ENCODE measurements at places on chromosomes 5 and 9. TPM values are rescaled to one million over a fixed set of nuclear protein-coding genes. Genes with fewer than 3 reads are reported as not detected.

- H3K27ac ChIP-seq: no peak overlapping the region
- no peak for DNase-seq
- H3K36me3 ChIP-seq: no peaks in the 10 kb centered on the region
- H3K4me3 ChIP-seq: no peak overlapping the region
Observed at GRCh38 chr5:41071975-41072374, 833 bp upstream of the MROH2B start.

DNA sequence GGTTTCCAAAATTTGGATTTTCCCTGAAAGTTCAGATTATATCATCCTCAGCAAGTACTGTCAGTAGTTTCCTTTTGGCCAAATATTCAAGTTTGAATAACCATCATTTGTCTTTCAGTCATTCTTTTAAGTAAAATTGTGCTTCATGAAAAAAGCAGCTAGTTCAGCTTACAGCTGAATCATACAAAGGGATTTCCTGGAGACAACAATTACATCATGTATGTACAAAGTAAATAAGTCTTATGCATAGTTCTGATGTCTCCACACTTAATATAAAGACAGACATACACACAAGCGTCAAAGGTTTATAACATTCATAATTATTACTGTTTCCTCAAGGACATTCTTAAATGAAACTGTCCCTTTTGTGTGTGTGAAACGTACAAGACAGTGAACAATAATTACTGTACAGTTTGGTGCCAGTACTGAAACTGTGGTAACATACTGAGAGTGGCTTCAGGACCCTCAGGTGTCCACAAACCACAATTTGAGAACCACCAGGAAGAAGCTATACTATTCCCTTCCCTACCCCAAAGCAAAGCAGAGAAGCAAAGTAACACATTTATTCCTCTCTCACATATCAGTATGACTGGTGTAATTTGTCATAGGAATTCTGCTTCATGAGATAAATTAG is 746.6 kb downstream of the TAF11L14 start:
- no peak overlapping the region for H3K27ac ChIP-seq
- no peak overlapping the region for H3K4me3 ChIP-seq
- no peak for DNase-seq
- no peaks in the 10 kb centered on the region for H3K27me3 ChIP-seq

- H3K27me3 ChIP-seq: no peaks in the 10 kb centered on the region
- H3K36me3 ChIP-seq: peaks cover 4% of the 10 kb centered on the region
- peaks cover 8% of the 10 kb centered on the region for H3K4me1 ChIP-seq
Observed at GRCh38 chr5:95647886-95648860, 1.6 kb downstream of the RFESD start.

- no peak overlapping the region for H3K27ac ChIP-seq
- no peak overlapping the region for H3K4me3 ChIP-seq
- H3K4me1 ChIP-seq: peaks cover 44% of the 10 kb centered on the region
- H3K36me3 ChIP-seq: no peaks in the 10 kb centered on the region
- H3K27me3 ChIP-seq: no peaks in the 10 kb centered on the region
Observed at GRCh38 chr5:14200312-14200990, 57.3 kb downstream of the TRIO start.

Gene PCDHB13
- 7.8 TPM for total RNA-seq

DNA sequence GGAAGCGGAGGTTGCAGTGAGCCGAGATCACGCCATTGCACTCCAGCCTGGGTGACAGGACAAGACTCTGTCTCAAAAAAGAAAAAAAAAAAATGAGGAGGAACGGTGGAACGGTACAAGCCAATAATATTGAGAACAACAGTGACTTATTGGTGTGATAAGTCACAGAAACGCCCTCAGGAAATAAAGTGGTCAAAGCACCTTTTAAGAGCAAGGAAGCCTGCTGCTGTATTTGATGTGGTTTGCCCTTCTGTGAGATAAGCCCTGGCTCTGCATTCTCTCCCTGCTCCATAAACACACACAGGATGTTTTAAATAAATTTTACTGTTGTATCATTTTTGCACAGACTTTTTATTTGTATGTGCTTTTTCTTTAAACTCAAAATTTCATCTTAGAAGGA is 269.9 kb upstream of the MSX2 start:
- no peak overlapping the region for H3K4me3 ChIP-seq
- peaks cover 42% of the 10 kb centered on the region for H3K4me1 ChIP-seq
- DNase-seq: no peak
- H3K27ac ChIP-seq: no peak overlapping the region
- no peaks in the 10 kb centered on the region for H3K36me3 ChIP-seq

- DNase-seq: no peak
- H3K27me3 ChIP-seq: no peaks in the 10 kb centered on the region
- H3K4me3 ChIP-seq: no peak overlapping the region
- peaks cover 3% of the 10 kb centered on the region for H3K36me3 ChIP-seq
Observed at GRCh38 chr5:74954919-74955318, 88.7 kb upstream of the FAM169A start.

DNA sequence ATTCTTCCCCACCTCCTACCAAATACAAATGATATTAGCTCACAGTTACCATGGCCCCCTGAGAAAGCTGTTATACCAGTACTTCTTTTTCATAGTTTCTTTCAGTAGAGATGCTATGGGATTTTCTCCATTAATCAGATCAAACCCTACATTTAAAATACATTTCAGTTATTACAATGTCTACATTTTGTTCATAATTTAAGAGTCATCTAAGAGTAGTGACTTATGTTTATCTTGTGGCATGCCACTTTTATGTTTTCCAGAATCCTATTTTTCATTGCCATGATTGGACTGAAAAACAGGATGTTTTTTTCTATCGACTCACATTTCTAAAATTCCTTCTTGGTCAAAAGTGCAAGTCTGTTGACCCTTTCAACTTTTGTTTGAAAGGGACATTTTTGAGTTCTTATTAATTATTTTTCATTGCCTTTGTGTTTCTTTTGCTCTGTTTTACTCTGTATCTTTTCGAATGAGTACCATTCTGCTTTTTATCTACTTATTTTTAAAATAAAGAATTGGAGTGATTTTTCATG is 77.4 kb upstream of the ANXA1 start:
- H3K36me3 ChIP-seq: peaks cover 21% of the 10 kb centered on the region
- peak overlapping the region; percentile 75 for H3K27ac ChIP-seq
- H3K27me3 ChIP-seq: no peaks in the 10 kb centered on the region
- peaks cover 26% of the 10 kb centered on the region for H3K4me1 ChIP-seq
- DNase-seq: no peak
- no peak overlapping the region for H3K4me3 ChIP-seq

GRCh38 chr5:65190328-65191053 is 291.2 kb downstream of the ADAMTS6 start:
- H3K36me3 ChIP-seq: peaks cover 3% of the 10 kb centered on the region
- H3K27ac ChIP-seq: no peak overlapping the region
- DNase-seq: no peak
- no peaks in the 10 kb centered on the region for H3K4me1 ChIP-seq
- no peak overlapping the region for H3K4me3 ChIP-seq
- H3K27me3 ChIP-seq: no peaks in the 10 kb centered on the region

Gene PCDHAC2
- 12.1 TPM for total RNA-seq

Gene RNF183
- 0.53 TPM for total RNA-seq

DNA sequence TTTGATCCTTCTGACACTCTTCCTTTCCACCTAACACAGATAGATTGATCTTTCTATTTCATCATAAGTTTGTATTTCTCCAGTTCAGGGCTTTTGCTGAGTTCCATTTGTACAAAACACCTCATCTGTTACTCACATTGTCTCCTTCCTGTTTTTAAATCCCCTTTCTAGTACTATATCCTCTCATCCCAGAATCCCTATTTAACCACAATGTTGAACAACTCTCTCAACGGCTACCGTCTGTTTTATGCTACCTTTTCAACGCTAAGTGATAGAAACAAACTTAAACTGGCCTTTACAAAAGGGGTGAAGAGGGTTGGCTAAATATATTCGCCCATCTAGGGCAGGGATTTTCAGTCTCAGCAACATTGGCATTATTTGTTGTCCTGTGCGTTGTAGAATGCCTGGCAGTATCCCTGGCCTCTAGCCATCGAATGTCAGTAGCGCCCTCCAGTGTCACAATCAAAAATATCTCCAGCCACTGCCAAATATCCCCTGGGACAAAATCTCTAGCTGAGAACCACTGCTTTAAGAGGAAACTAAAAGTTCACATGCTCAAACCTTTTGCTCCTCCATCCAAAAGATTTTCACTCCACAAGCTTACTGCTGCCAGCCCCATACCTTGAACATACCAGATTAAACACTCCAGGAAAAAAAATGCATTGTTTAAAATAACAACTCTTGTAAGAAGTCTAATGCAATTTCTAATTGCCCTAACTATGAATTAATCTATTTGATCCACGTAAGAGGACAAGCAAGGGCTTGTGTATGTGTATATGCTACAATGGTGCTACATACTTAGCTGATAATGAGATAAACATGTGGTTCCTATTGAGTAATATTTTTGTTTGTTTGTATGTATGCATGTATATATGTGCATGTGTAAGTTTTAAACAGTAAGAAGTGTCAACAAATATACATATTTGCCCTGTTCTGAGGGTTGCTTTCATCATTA is 344.0 kb downstream of the PTPRD start:
- no peaks in the 10 kb centered on the region for H3K27me3 ChIP-seq
- peaks cover 3% of the 10 kb centered on the region for H3K36me3 ChIP-seq

- H3K4me3 ChIP-seq: no peak overlapping the region
- H3K27me3 ChIP-seq: peaks cover 22% of the 10 kb centered on the region
- H3K4me1 ChIP-seq: peaks cover 30% of the 10 kb centered on the region
- no peak overlapping the region for H3K27ac ChIP-seq
- DNase-seq: no peak
Observed at GRCh38 chr5:122120957-122121356, 8.4 kb upstream of the ZNF474 start.

- no peak overlapping the region for H3K27ac ChIP-seq
- no peak overlapping the region for H3K4me3 ChIP-seq
- no peaks in the 10 kb centered on the region for H3K4me1 ChIP-seq
- H3K36me3 ChIP-seq: no peaks in the 10 kb centered on the region
Observed at GRCh38 chr9:98654247-98654646, 54.5 kb downstream of the GABBR2 start.

DNA sequence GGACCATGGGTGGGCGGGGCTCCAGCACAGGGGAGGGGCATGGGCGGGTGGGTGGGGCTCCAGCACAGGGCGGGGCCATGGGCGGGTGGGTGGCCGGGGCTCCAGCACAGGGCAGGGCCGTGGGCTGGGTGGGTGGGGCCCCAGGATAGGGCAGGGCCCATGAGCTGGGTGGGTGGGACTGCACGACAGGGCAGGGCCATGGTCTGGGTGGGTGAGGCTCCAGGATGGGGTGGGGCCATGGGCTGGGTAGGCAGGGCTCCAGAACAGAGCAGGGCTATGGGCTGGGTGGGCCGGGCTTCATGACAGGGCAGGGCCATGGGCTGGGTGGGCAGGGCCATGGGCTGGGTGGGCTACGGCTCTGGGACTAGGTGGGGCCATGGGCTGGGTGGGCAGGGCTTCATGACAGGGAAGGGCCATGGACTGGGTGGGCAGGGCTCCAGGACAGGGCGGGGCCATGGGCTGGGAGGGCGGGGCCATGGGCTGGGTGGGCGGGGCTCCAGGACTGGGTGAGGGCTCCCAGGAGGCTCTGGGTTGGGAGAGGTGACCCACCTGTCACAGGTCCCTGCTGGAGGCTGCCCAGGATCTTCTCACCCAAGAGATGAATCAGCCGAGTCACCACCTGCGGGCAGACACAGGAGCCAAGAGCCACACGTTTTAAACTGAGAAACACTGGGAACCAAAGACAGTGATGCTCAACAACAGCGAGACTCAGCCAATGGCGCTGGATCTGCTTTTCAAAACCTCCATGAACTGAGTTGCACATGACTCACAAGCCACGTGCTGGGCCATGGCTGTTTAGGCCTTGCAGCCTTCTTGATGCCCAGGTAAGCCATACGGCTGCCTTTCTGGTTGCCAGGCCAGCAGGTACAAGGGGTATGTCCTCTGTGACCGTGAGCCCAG is 33.6 kb upstream of the NSMF start:
- H3K36me3 ChIP-seq: no peaks in the 10 kb centered on the region
- H3K27me3 ChIP-seq: no peaks in the 10 kb centered on the region
- no peak overlapping the region for H3K4me3 ChIP-seq
- no peak for DNase-seq

DNA sequence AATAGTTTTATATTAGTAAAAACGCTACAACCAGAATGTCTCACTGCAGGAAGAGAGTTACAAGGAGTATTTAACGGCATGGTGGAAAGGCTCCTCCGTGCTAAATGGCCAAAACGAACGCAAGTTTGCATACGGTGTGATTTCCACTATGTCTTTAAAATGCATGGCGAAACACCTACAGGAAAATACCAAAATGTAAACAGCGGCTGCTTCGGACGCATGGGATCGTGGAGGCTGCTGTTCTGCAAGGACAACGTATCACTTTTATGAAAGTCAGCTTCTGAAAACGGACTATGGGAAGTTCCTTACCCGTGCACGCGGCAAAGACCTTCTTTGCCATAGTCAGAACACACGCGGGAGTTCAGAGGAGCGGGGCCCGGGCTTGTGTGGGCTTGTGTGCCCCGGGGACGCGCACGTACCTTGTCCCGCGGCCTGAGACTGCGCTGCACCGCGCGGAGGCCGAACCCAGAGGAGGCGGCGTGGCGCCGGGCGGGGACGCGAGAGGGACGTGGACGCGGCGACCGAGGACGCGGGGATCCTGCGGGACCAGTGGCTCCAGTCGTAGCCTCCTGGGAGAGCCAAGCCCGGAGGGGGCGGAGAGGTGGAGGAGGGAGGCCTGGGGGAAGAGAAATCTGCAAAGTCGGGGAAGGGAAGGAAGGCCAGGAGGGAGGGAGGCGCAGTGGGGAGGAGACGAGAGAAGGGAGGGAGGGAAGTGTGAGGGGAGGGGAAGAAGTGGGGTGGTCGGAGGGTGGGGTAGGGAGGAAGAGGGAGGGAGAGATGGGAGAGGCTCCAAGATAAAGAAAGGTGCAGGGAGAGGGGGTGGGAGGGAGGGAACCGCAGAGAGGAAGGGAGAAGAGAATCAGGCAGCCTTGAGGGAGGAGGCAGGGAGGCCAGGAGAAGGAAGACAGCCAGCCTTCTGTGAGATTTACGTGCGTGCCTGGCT is at the start of gene CMBL:
CMBL (minus strand) TSS at position 697 of the 943 bp plus-strand sequence. CDS start 17,140 bp downstream, outside the sequence.
- peak within 1 kb of the TSS; percentile 89 for H3K4me3 ChIP-seq
- H3K27me3 ChIP-seq: no peaks in the 10 kb centered on the region
- H3K27ac ChIP-seq: peak within 1 kb of the TSS; percentile 95
- DNase-seq: peak; percentile 36
- H3K4me1 ChIP-seq: peaks cover 28% of the 10 kb centered on the region

DNA sequence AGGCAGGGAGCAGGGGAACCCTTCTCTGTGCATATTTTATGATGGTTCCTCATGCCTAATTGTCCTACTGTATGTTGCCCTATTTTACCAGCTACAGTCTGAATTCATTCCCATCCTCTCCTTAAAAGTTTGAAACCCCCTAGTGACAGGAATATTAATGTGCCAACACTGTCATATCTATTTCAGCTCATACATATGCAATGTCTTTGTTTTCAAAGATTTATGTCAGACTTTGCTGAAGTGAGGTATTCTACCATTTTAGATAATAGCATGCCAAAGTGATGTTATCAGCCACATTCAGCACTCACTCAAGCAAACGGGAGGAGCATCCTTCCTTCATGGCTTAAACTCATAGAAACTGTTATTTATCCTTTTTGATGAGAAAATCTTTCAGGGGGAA is 696.5 kb downstream of the NR2F1-AS1 start:
- H3K27ac ChIP-seq: no peak overlapping the region
- peaks cover 1% of the 10 kb centered on the region for H3K36me3 ChIP-seq
- H3K4me1 ChIP-seq: peaks cover 33% of the 10 kb centered on the region
- DNase-seq: no peak
- H3K27me3 ChIP-seq: no peaks in the 10 kb centered on the region

Gene FAM78A
- total RNA-seq: 0.64 TPM

GRCh38 chr9:122810306-122810946 is 10.5 kb downstream of the OR1K1 start:
- H3K4me1 ChIP-seq: no peaks in the 10 kb centered on the region
- no peak overlapping the region for H3K4me3 ChIP-seq
- peaks cover 7% of the 10 kb centered on the region for H3K36me3 ChIP-seq
- peak; percentile 38 for DNase-seq
- H3K27ac ChIP-seq: no peak overlapping the region

Data from mesothelial cell of epicardium (in vitro differentiated cells).